Stimulated activated CD4-positive, alpha-beta T cell treated with anti-CD3 and anti-CD28 coated beads, Interleukin-4, amount 100 ng/mL, for 24 hours (primary cell): ENCODE measurements at places on chromosomes 11 and 22.

DNA sequence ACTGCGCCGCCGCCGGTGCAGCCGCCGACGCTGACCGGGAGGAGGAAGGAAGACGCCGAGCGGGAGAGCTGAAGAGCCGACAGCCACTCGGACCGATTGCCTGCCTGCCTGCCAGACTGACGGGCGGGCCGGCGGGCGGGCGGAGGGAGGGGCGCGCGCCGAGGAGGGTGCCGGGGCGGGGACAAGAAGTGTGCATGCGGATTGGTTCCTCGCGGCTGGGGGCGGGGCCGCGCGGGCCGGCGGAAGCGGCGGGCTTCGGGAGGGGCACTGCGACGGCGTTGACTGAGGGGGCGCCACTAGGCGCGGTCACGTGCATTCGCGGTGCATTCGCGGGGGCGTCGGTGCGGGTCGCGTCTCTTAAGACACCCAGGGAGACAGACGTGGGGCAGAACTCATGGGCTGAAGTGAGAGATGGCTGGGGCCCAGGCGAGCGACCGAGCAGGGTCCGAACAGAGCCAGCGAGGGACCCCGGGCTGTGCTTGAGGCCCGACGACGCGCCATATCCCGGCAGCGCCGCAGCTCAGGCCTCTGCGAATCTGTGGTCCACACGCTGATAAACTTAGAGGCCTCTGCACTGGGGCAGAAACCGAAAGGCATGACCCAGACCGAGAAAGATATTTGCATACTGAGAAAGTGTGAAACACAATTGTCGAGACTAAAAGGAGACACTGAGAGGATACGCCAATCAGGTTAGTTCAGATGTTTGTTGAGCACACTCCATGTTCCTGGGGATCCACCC, at the start of gene MAPK1:
TSS of gene MAPK1 (minus strand) at position 118 of the 739 bp plus-strand sequence. CDS start 205 bp downstream, outside the sequence.
- DNase-seq, result peak; percentile 94

DNA sequence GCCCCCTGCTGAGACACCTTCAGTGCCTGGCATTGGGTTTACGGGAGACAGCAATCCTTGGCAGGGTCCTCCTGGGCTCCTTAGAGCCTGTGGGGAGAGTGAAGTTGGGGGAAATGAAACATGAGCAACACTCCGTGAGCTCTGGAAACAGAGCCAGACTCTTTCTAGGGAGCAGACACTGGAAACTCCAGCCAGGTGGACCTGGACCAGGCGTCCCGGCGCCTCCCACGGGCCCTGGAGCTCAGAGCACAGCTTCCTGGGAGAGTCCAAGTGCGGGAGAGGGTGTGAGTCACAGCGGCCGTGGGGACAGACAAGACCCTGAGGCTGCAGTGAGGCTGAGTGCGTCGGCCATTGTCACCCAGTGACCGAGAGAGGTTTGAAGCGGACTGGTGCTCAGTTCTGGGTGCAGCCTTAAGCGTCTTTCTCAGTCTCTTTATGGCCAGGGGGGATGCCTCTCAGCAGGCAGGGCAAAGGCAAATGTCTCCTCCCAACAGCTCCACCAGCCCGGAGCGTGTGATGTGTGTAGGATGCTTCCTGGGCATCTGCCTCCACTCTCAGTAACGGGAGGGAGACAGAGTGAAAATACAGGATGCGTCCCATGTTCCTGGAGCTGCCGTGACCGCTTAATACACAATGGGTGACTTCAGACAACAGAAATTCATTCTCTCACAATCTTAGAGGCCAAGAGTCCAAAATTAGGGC, 399.2 kb downstream of the SHANK2 start:
- DNase-seq, result no peak

DNA sequence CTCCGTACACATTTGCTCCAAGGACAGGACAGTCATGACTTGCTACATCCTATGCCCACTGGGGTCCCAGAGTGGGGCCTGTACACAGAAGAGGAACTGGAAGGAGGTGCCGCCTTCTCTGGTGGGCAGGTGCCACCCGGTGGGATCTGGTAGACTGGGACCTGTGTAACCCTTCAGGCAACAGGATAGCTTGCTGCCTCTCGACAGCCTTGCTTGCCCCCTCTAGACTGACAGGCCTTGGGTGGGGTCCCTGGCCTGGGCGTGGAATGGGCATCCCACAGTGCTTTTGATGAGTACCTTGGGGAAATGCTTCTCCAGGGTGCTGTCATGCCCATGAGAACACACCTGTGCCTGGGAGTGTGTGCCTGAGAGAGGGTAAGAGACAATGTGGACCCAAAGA, 15.8 kb downstream of the SHANK3 start:
- peak; percentile 2 for DNase-seq

DNA sequence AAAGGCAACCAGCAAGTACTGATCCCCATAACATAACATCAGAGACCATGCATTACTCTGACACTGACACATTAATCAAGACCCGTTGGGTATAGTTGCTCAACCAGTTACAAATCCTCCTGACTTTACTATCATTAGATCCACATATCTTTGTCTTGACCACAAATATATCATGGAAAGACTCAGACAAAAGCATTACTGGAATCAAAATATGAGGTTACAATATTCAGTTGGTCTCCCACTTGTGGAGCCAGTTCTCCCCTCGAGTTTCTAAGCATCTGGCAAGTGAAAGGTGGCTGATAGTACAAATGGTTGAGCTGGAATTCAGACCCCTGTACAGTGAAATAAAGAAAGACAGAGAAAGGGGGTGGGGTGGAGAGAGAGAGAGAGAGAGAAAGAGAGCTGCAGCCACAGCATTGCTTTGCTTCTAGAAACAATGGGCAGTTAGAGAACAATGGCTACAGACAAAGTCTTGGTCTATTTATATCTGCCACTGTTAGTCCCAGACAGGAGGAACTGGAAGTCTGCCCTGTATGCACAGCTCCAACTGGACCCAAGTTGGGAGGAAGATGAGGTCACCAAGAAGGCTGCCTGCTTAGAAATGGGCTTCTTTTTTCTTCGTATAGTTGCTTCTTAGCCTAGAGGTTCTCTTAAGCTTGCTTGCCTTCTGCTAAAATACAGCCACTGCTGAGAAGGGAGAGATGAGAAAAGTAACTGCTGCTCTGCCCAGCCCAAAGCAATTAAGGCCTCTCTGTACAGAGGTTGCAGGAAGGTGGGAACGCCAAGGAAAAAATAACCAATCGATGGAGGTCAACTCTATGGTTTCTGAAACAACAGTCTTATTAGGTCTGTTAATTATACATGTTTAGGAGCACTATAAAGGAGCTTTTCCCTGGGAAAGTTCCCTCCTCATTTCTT, 85.5 kb downstream of the ETS1 start:
- no peak for DNase-seq

DNA sequence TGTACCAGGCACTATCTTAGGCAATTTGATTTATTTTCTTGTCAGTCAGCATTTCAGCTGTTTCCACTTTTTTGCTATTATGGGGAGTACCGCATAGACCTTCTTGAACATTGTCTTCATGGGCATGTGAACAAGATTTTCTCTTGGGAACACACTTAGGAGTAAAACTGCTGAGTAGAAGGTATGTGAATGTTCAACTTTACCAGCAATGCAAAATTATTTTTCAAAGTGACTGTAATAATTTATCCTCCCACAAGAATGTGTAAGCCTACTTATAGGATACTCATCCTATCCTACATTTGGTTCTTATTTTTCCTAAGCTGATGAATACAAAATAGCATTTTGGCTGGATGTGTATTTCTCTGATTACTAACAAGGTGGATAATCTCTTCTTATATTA, 132.0 kb upstream of the NAV2 start:
- no peak for DNase-seq

- peak; percentile 40 for DNase-seq
Measured at GRCh38 chr11:122703541-122704272, 48.2 kb downstream of the UBASH3B start.

DNA sequence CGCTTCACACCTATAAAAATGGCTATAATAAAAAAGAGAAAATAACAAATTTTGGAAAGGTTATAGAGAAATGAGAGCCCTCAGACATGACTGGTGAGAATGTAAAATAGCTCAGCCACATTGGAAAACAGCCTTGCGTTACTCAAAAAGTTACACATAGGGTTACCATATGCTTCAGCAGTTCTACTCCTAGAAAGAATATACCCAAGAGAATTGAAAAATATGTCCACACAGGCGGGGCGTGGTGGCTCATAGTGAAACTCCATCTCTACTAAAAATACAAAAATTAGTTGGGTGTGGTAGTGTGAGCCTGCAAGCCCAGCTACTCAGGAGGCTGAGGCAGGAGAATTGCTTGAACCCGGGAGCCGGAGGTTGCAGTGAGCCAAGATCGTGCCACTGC, 7.6 kb upstream of the JHY start:
- DNase-seq, result no peak

DNA sequence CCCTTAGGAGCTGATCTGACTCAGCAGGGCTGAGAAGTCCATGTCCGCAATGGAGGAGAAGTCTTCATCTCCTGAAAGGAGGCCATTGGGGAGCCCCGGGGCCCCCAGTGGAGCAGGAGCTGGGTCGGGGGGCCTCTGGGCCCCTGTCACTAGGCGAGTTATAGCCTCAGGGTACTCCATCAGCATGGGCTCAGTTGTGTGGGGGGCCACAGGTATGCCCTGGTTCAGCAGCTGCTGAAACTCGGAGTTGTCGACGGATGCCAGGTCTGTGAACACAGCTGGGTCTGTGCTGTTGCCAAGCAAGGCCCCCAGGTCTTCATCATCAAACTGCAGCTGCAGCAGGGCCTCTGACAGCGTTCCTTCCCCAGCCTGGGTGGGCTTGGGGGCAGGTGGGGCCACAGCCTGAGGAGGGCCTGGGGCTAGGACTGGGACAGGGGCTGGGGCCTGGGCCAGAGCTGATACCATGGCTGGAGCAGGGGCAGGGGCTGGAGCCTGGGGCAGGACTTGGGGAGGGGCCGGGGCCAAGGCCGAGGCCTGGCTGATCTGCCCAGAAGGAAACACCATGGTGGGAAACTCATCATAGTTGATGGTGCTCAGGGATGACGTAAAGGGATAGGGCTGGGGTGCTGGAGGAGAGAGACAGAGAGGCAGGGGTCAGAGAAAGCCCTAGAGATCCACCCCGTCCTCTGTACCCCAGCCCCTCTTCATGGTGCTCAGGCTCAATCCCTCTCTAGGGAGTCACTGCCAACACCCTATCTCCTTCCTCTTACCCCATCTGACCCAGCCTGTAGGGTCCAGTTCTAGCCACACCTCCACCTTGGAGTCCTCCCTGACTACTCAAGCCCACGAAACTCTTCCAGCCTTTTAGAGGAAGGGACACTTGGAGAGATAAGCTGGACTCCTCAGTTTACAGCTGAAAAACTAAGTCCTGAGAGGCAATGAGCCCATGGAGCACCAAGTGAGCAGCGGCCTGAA, 8.1 kb downstream of the RELA start:
- no peak for DNase-seq

GRCh38 chr11:9512370-9513019, 51.7 kb downstream of the ZNF143 start:
- no peak for DNase-seq

DNA sequence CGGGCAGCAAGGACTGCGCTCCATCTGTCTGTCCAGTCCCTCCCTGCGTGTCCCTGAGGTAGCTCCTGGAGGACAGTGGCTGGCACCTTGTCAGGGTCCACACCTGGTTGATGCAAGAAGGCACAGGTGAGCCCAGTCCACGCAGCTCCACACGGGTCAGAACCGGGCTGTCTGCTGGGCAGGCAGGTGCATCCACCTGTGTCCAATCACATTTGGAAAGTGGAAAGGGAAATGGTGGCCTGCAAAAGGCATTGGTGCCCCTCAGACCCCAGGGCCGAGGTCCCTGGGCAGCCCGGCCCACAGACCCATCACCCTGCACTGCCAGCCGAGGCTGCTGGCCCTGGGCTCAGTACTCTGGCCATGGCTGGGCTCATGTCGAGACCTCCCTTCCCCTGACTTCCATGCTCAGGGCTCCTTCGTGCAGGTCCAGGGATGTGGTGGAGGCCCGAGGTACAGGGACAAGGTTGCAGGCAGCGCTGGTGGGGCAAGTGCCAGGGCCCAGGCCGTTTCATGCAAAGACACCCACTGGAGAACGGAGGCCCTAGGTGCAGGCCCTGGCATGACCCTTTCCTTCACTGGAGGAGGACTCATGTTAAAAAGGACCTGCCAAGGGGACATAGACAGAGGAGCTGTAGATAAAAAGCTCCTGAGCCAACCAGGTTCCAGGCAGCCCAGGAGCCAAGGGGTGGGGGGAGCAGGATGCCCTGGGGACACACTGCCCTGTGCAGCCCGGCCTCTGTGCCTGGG, 38.9 kb upstream of the TH start:
- peak; percentile 3 for DNase-seq

GRCh38 chr11:17699147-17700114, 19.9 kb upstream of the MYOD1 start:
- DNase-seq, result no peak

GRCh38 chr11:4881860-4882500, at the start of gene OR51T1:
OR51T1 (plus strand) TSS chr11:4881900; CDS start chr11:4881900, 0 bp downstream.
- DNase-seq, result no peak

DNA sequence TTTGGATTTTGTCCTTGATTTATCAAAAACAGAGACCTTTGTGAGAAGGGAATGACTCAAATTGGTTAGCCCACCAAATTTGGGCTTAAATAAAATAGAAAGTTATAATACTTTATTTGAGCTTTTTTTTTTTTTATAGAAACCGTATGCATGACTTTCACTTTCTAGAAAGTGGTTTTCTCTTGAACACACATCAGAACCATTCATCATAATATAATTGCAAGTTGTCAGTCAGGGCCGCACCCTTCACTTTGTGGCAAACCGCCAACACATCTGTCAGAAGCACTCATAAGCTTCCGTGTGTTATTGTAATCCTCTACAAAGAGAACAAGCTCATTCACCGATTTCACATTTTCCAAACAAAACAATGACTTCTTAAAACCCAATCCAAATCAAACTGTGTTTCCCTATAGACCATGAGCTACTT, 76.1 kb downstream of the SOX6 start:
- DNase-seq, result no peak

DNA sequence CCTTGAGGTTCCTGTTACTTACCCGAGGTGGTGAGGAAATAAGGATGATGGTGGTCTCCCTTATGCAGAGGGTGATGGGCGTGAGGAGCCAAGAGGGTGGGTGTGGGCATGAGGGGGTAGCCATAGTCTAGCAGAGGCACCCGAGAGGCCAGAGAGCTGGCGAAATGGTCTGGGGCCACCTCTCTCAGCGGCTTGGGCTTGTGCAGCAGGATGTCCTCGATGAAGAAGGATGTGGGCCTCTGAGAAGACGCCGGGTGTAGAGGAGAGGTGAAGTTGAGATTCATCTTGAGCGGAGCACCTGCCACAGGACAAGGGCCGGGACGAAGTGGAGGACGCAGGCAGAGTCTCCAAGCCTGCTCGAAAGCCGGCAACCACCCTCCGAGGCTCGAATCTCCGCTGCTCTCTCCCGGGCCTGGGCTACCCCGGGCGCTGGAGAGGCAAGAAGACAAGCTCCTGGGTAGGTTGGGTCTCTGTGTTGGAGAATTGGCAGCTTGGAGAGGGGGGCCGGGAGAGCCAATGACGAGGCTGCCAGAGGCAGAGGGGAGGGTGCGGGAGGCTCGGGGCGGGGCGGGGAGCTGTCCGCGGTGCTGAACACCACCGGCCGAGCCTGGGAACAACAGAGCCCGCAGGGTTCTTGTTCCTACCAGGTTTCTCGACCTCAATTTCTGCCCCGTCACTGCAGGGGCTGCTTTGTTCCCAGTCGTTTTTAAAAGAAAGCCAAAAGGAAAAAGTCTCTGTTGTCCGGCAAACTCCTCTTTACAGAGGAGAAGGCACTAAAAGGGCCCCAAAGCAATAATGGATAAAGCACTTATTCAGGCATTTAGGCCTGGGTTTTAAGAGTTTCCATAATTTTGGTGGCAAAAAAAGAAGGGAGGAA, at the start of gene BSX:
TSS of gene BSX (minus strand) at position 447 of the 877 bp plus-strand sequence. CDS start at position 284, 163 bp downstream.
- peak; percentile 55 for DNase-seq

GRCh38 chr11:57240757-57241156, 3.7 kb upstream of the APLNR start:
- no peak for DNase-seq

- no peak for DNase-seq
Measured at GRCh38 chr11:5507933-5508305, 1.8 kb downstream of the UBQLN3 start.

GRCh38 chr11:65315866-65316226, 1.2 kb downstream of the CDC42EP2 start:
- no peak for DNase-seq
